ENCODE measurements at places on chromosomes 16 and 17. TPM values are rescaled to one million over a fixed set of nuclear protein-coding genes. Genes with fewer than 3 reads are reported as not detected.

The DBF4B gene
- 51.1 TPM for total RNA-seq

DNA sequence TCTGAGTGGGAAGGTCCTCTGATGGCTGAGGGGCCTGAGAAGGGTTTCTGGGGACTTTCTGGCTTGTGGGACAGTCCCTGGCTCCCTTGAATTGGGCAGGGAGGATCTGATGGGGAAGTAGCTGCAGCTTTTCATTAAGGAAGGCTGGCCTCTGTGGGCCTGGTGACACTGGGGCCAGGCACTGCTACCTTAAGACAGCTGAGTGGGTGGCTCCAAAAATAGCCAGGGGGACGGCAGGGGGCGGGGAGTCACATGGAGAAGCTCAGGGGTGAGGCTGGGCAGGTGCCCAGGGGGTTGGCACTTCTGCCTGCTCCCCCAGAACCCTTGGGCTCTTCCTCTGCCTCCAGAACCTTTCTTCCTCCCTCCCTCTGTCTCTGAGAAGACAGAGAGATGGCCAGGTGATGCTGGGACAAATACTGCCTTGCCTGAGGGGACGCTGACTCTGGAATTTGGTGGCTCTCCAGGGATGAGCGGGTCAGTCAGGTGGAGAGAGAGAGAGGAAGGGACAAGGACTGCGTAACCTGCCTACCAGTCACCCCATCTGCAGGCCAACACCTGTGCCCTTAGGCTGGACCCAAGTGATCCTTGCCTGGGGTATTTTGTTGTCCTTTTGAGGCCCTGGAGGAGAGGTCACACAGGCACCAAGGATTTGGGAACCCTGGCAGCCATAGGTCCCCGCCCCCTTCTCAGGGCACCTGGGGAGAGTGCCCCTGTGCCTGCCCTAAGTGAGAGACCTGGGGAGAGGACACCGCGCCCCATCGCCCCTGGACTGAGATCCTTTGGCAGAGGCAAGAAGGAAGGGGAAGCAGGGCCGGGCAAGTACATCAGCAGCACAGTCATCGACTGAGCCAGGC, 1.7 kb upstream of the SGCA start:
- no peak for DNase-seq

DNA sequence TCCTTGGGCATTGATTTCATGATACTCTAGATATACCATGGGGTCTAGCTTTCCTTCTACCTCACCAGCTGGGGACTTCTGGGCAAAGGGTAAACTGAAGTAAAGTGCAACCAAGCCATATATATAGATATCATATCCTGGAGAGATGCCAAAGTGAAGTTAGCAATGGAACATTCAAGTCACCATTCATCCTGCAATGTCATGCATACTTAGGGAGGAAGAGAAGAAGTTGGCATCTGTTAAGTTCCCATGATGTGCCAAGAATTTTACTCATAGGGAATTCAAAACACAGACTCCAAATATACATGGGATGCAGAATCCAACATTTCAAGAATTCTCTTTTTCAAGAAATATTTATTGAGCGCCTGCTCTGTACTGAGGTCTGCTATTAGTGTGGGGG, 399.8 kb downstream of the HS3ST4 start:
- DNase-seq: no peak

The SAMD14 gene
- total RNA-seq: 28.7 TPM

DNA sequence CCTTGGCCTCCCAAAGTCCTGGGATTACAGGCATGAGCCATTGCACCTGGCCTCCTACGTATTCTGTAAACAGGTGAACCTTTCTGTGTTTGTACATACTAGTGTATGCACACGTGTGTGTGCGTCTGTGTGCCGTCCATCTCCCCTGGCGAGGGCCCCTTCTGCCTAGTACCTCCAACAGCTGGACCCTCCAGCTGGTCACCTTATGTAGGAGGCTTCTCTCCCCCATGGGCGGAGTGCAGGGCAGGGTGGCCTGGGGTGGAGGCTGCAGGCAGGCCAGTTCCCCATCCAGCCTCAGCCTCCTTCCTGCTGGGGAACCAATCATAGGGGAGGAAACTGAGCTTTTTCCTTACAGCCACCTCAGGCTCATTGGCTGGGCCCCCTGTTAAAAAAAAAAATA, 24.4 kb upstream of the DOC2B start:
- DNase-seq: no peak

The MYH11 gene
- total RNA-seq: 0.09 TPM

The TVP23C gene
- total RNA-seq: 15.3 TPM

The KRT28 gene
- not detected for total RNA-seq

DNA sequence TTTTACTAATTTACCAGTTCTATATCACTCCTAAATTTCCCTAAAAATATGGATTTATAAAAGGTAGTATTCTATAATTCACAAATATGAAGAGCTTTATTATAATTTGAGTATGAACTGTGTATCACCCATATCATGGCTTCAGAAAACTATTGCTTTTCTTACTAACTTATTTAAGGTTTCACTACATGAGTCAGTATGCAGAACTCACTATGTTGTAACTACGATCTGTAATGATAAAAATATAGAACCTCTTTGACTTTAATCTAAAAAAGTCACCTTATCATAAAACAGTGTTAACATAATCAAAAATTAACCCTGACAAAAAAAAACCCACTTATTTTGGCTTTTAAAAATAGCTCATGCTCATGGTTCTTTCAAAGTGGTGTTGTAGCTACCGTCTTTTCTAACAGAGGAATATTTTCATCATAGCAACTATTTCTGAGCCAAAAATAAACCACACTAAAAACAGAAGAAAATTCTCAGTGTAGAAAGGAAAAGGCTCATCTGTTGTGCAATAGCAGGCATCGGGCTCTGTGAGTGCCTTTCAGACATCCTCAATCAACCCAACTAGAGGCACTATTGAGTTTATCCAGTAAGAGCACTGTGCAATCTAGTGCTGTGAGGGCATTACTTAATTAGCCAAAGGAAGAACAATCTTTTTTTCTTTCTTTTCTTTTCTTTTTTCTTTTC, 42.1 kb downstream of the ITGAM start:
- DNase-seq: no peak

The MARVELD3 gene
- total RNA-seq: not detected

The SCGB1C2 gene
- not detected for total RNA-seq

GRCh38 chr16:15542261-15542660, 100.7 kb downstream of the MARF1 start:
- no peak for DNase-seq

- no peak for DNase-seq
Measured at GRCh38 chr17:48551214-48551555, 6.3 kb upstream of the HOXB2 start.

DNA sequence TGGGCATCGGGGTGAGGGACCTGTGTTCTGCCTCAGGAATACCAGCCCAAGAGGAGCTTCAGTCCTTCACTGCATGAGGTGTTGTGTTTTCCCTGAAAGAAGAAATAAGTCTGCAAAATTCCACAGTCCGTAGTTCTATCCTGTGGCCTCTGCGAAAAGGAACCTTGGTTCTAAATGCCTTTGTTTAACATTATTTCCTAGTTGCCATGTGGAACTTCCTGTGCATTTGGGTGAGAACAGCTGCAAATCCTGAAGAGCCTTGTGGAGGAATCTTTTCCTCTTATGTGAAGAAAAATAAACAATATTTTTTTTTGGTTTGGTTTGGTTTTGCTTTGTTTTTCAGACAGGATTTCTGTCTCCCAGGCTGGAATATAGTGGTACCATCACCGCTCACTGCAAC, 9.8 kb downstream of the PSKH1 start:
- no peak for DNase-seq

The NUBP2 gene
- 71.0 TPM for total RNA-seq

GRCh38 chr17:18084256-18084655, 3.5 kb upstream of the DRG2 start:
- DNase-seq: no peak

The SLC2A4 gene
- 6.1 TPM for total RNA-seq

The DNAI2 gene
- total RNA-seq: not detected

The TMEM204 gene
- total RNA-seq: 0.98 TPM

All from neural crest cell (in vitro differentiated cells).